ENCODE measurements at places on chromosomes 2 and 18.

- DNase-seq, result no peak
Observed at GRCh38 chr18:22243513-22243912, 74.1 kb downstream of the GATA6 start.

- no peak for DNase-seq
Observed at GRCh38 chr2:235458839-235459273, 35.0 kb upstream of the AGAP1 start.

GRCh38 chr2:102119255-102119654 lies 23.3 kb upstream of the IL1R1 start:
- DNase-seq, result no peak

DNA sequence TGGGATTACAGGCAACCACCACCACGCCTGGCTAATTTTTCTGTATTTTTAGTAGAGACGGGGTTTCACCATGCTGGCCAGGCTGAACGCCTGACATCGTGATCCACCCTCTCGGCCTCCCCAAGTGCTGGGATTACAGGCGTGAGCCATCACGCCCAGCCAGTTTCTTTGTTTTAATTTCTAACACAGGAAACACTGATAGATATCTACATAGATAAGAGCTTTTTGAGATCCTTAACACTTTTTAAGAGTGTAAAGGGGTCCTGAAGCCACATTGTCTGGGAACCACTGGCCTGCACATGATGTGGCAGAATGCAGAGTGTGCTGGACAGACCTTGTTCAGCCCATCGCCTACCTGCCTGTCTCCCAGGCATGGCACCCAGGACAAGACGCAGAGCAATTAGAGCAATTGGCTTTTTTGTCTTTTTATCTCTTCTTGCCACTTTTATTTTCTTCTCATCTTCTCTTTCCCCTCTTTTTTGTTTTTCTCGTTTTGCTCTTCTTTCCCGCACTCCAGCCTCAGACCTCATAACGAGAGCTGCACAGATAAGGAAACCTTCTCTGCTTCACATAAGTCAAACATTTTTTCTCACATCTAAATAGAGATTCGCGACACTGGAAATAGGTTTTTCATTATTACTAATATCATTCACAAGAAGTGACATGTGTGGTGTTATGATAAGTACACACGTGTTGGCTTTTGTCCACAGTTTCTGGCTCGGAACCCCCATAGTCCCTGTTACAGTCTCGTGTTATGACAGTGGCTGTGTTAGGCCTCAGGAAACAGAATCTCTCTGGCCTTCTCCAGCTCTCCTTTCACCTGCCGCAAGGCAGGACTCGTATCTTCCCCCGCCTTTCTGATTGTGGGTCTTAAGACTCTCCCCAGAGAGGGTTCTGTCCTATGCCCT lies 25.2 kb upstream of the GPR55 start:
- no peak for DNase-seq

DNA sequence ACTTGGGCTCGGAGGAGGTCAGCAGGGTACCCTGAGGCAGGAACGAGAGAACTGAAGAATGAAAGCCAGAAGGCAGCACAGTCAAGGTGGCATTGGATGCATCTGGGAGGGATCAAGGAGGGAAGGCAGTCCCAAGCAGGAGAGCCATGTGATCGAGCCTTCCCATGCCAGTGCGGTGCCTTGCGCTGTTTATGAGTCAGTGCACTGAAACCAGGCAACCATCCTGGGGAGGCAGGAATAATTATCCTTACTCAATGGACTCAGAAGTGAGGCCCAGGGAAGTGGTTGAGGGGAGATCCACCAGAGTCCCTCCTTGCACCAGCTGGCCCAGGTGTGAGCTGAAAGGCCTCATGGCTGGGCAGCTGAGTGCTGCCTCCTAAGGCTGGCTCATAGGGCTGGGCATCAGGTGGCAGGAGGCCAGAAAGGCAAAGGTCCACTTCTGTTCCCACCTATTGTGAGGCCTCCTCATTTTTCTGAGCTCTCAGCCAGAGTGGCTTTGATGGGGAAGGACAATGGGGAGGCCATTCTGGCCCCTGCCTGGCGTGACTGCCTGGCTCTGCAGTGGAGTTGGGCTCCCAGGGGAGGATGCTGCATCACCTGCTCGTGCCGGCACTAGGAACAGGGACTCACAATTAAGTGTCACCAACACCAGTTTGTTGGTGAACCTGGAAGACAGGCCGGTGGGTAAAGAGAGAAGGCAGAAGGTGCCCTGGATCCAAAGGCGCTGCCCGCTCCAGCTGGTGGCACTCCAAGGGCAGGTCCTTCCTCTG lies 82.3 kb downstream of the TFCP2L1 start:
- DNase-seq, result no peak

GRCh38 chr18:49630246-49630699 lies 68.4 kb downstream of the LIPG start:
- no peak for DNase-seq

GRCh38 chr18:46031741-46032140 lies 40.3 kb downstream of the PSTPIP2 start:
- DNase-seq, result no peak

DNA sequence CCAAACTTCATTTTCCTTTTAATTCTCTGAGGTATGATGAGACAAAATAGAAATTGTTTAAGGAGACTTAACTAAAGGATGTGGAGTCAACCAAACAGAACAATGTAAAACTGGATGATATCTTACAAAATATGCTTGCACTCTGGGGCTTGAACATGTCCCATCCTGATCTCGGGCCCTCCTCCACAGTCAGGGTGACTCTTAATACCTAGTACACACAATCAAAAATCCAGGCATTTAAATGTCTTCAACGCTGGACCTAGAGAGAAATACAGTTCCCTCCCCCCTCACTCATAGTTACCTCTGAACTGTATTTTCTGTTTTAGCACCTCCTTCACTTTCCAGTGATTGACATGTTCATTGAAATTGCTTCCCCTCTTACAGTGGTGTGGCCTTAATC lies 36.9 kb upstream of the SERPINB2 start:
- DNase-seq, result no peak

DNA sequence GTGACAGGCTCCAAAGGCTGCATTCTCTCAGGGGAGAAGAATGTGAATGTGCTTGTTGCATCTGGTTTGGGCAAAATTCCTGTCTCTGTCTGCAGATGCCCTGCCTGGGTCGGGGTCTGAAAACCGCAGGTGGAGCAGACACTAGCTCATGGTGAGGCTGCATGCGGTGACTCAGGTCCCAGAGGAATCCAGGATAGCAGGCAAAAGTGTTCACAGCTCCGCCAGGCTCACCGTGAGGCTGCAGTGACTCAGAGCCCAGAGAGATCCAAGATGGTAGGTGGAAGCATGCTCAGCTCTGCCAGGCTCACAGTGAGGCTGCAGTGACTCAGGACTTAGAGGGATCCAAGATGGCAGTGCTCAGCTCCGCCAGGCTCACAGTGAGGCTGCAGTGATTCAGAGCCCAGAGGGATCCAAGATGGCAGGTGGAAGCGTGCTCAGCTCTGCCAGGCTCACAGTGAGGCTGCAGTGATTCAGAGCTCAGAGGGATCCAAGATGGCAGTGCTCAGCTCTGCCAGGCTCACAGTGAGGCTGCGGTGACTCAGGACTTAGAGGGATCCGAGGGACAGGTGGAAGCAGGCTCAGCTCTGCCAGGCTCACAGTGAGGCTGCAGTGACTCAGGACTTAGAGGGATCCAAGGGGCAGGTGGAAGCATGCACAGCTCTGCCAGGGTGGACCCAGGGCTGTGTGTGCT lies 200.5 kb downstream of the ACKR3 start:
- DNase-seq, result no peak

GRCh38 chr2:37773371-37774130 lies 102.1 kb upstream of the CDC42EP3 start:
- DNase-seq, result no peak
